ENCODE measurements at places on chromosomes 6 and 20. TPM values are rescaled to one million over a fixed set of nuclear protein-coding genes. Genes with fewer than 3 reads are reported as not detected.
A peak's percentile ranks its signal among the peaks of the same experiment; 100 is the strongest.

GRCh38 chr20:10653599-10654249 is 20.1 kb downstream of the JAG1 start:
- no peaks in the 10 kb centered on the region for H3K27me3 ChIP-seq
- peak overlapping the region; percentile 29 for H3K27ac ChIP-seq
- DNase-seq, result no peak

- H3K4me1 ChIP-seq, result no peaks in the 10 kb centered on the region
- DNase-seq, result no peak
- H3K36me3 ChIP-seq, result no peaks in the 10 kb centered on the region
- no peak overlapping the region for H3K4me3 ChIP-seq
- H3K27ac ChIP-seq, result no peak overlapping the region
Observed at GRCh38 chr6:117958536-117958935, 51.5 kb downstream of the SLC35F1 start.

DNA sequence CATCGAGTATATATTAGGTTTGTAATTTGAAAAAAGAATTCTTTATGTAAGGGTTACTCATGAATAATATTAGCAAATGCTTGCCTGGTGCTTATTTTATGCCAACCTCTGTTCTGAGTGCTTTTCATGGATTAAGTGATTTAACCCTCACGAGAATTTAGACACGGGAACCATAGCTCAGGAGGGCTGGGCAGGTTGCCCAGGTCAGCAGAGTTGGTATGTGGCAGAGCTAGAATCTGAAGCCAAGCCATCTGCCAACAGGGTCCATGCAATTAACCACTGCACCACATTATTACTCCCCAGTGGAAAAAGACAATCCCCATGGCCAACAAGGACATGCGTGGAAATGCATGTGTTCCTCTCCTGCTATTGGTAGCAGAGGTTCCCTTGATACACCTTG is 345.6 kb downstream of the CDC5L start:
- H3K27ac ChIP-seq, result no peak overlapping the region
- H3K27me3 ChIP-seq, result no peaks in the 10 kb centered on the region
- H3K4me1 ChIP-seq, result no peaks in the 10 kb centered on the region

DNA sequence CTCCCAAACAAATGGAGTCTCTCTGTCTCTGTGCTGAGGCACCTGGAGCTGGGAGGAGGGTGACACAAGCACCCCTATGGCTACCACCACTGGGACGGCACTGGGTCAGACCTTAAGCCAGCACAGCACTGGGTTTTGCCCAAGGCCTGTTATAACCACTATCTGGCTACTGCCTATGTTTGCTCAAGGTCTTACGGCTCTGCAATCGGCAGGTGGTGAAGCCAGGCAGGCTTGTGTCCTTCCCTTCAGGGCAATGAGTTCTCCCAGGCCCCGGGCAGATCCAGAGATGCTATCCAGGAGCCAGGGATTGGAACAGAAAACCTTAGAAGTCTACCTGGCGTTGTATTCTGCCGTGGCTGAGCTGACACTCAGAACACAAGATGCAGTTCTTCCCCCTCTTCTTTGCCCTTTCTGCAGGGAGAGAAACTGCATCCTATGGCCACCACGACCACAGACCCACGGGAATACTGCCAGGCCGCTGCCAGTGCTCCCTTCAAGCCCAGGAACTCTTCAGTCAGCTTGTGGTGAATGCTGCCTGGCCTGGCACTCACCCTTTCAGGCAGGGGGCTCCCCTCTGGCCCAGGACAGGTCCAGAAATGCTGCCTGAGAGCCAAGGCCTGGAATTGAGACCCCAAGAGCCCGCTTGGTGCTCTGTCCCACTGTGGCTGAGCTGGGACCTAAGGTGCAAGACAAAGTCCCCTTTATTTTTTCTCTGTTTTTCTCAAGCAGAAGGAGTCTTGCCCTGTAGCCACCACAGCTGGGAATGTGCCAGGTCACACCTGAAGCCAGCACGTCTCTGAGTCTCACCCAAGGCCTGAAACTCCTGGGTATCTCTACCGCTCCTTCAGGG is 67.0 kb upstream of the FRMD1 start:
- no peaks in the 10 kb centered on the region for H3K27me3 ChIP-seq
- DNase-seq, result no peak
- H3K27ac ChIP-seq, result no peak overlapping the region
- H3K4me1 ChIP-seq, result peaks cover 5% of the 10 kb centered on the region
- no peak overlapping the region for H3K4me3 ChIP-seq

DNA sequence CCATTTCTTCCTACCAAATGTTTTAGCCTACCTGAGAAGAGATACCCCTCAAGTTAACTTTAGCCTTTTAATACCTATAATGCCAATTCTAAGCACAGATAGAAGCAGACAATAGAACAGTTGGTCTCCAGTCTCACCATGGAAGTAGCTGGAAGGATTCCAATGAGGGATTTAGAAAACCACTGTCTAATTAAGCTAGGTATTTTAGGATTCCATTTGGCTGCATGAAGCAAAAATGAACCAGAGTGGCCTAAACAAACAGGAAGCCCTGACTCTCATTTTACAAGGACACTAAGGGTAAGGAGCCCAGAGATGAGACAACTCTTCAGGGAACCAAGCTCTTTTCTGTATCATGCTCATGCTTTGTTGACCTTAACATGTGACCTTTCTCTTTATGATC is 199.2 kb downstream of the ALDH8A1 start:
- H3K27ac ChIP-seq, result no peak overlapping the region
- peaks cover 9% of the 10 kb centered on the region for H3K4me1 ChIP-seq
- no peak overlapping the region for H3K4me3 ChIP-seq
- no peaks in the 10 kb centered on the region for H3K27me3 ChIP-seq
- H3K36me3 ChIP-seq, result no peaks in the 10 kb centered on the region

DNA sequence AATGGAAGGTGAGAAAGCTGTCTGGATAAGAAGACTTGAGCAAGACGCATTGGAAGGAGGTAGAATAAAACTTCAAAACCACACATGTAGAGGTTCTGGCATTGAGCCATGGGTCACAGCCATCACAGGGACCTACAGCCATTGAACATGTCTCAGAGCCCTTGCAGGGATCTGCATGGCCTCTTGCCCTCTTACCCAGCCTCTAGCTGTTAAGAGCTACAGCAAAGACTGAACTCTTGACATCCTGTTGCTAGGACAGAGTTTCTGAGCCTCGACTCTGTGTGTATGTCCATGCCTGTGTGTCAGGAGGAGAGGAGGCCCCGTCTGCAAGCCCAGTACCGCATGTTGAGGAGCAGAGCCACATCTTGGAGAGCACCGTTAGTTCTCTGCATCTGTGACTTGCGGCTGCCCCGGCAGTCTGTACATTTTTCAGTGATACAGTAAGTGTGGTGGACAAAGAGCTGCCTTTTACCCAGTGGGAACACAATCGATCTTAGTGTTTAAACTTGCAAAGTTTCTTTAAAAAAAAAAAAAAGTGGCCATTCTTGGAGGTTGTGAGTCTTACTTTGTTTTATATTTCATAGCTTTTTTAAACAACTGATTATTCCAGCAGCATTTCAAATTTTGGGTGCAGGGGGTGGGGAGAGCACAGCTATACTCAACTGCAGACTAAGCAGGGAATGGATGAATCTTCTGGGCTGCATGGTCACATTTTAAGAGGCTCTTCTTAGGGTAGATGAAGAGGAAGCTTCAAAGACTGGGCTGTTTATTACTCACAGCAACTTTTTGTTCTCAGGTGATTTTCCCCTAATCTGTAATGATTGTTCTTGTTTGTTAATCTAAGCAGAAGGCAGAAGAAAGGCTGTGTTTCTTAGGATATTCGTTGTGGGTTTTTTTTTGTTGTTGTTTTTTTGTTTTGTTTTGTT is 88.5 kb downstream of the TBC1D7 start:
- peaks cover 7% of the 10 kb centered on the region for H3K4me1 ChIP-seq
- no peaks in the 10 kb centered on the region for H3K27me3 ChIP-seq
- no peaks in the 10 kb centered on the region for H3K36me3 ChIP-seq

GRCh38 chr20:40588891-40589290 is 100.1 kb downstream of the MAFB start:
- H3K27me3 ChIP-seq, result no peaks in the 10 kb centered on the region
- H3K4me1 ChIP-seq, result no peaks in the 10 kb centered on the region
- no peak overlapping the region for H3K4me3 ChIP-seq
- H3K36me3 ChIP-seq, result no peaks in the 10 kb centered on the region
- H3K27ac ChIP-seq, result no peak overlapping the region

DNA sequence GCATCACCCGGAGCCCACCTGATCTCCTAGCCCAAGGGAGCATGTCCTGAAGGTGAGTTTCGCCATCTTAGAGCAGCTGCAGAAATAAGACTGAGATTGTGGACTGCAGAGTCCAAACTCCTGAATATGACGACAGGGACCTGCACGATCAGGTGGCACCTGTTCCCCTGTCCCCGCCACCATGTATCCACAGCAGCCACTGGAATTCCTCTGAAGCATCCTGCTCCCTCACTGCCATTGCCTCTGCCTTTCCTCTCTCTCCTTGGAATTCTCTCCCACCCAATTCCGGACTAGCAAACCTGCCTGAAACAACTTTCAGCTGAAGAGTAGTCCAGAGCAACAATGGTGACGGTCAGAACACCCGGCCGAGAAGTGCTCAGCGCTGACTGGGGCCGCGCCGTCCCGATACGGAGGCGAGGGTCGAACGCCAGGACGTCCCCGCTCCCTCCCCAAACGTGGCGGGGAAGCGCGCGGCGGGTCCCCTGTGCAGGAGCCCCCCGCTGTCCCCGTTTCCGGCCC is 694 bp upstream of the FAM120B start:
- no peaks in the 10 kb centered on the region for H3K27me3 ChIP-seq
- no peaks in the 10 kb centered on the region for H3K36me3 ChIP-seq
- H3K4me3 ChIP-seq, result peak overlapping the region; percentile 62
- H3K4me1 ChIP-seq, result peaks cover 8% of the 10 kb centered on the region
- no peak for DNase-seq

The SRSF12 gene
- 1.0 TPM for total RNA-seq

- DNase-seq, result no peak
- H3K27me3 ChIP-seq, result no peaks in the 10 kb centered on the region
- no peak overlapping the region for H3K27ac ChIP-seq
- no peaks in the 10 kb centered on the region for H3K36me3 ChIP-seq
Observed at GRCh38 chr20:25369529-25369928, 21.1 kb downstream of the ABHD12 start.

GRCh38 chr20:57450931-57451330 is 59.7 kb downstream of the RBM38 start:
- H3K4me1 ChIP-seq, result peaks cover 5% of the 10 kb centered on the region
- H3K27me3 ChIP-seq, result no peaks in the 10 kb centered on the region
- no peaks in the 10 kb centered on the region for H3K36me3 ChIP-seq
- DNase-seq, result no peak
- peak overlapping the region; percentile 27 for H3K27ac ChIP-seq

DNA sequence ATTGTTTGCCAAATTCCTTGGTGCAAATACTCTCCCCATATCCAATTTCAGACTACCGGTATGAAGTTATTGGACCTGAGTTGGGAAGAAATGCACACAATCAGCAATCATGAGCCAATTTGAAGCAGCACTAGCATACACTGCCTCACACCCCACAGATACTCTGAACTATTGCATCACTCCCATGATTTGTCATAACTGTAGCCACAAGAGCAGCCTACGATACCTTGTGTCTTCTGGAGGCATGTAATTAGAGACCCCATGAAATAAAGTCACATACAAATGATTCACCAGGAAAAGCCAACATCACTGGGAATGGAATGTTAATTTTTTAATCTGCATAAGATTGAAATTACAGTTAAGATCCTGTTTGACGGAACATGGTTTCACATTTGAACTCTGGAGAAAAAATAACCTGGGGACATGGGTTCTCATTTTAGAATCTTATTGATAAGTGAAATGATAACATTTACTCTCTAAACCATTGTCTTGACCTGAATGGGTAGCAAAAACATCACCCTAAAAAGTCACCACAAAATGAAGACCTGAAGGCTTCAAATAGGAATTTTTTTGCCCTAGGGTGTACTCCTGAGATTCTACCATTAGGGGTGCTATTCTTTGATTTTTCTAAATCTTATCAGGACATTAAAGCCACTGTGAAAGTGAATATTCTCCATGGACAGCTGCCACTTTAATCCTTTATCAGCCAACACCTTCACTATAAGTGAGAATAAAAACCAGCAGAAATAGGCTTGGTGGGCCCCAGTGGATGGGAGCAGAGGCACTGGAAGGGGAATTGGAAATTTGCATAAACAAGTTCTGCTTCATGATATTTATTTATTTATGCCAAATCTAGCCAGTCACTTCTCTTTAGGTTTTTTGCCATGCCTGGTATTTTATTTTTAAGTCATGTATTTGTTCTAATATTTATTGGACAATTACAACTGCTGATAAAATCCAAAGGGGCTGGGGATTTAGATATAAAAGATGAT is 34.5 kb upstream of the HBS1L start:
- H3K27ac ChIP-seq, result peak overlapping the region; percentile 77
- no peak for DNase-seq
- H3K4me1 ChIP-seq, result peaks cover 7% of the 10 kb centered on the region
- H3K27me3 ChIP-seq, result no peaks in the 10 kb centered on the region
- H3K4me3 ChIP-seq, result peak overlapping the region; percentile 42
- H3K36me3 ChIP-seq, result no peaks in the 10 kb centered on the region

DNA sequence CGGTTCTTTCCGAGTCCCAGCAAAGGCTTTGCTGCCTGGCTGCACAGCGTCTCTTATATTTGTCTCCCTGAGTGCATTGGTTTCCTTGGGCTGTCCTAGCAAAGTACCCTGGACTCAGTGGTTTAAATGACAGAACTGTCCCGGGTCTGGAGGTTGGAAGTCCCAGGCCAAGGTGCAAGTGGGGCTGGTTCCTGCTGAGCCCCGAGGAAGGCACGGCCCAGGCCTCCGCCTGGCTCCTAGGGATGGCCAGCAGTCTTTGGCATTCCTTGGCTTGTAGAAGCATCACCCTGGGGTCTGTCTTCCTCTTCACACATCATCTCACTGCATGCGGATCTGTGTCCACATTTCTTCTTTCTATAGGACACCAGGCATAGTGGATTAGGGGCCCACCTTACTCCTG is 64.8 kb upstream of the QKI start:
- no peak overlapping the region for H3K4me3 ChIP-seq
- H3K4me1 ChIP-seq, result no peaks in the 10 kb centered on the region
- H3K27me3 ChIP-seq, result no peaks in the 10 kb centered on the region
- no peak for DNase-seq

DNA sequence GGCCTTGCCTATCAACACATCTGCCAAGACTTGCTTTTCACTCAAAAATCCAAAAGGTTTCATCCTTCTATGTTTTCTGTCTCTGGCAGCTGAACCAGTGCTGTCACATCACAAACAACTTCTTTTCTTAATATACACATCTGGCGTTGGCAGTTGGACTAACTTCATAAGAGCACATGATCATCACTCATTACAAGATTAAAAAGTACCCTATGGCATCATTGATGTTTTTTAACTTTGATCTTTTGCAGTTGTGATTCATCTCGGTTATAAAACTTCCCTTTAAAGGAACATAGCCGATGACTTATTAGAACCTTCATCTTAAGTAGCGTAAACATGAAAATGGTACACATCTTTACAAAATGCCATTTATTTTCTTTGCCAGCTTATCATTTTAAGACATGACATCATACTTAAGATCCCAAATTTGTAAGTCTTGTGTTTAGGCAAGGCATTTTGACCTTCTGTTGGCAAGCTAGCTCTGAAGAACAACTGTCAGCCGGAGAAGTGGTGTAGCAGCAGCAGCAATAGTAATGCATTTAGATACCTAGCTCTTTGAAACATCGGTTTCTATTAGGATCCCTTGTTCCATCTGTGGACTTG is 64.2 kb upstream of the SUPT3H start:
- no peak overlapping the region for H3K27ac ChIP-seq
- no peaks in the 10 kb centered on the region for H3K36me3 ChIP-seq
- peaks cover 9% of the 10 kb centered on the region for H3K4me1 ChIP-seq
- no peak for DNase-seq
- H3K4me3 ChIP-seq, result no peak overlapping the region
